Vagina (tissue), 2 donors: ENCODE measurements at places on chromosomes 7 and 10. TPM values are rescaled to one million over a fixed set of nuclear protein-coding genes. Genes with fewer than 3 reads are reported as not detected.

The ERVW-1 gene
- total RNA-seq: not detected

The CAMK2G gene
- 48.9 TPM for total RNA-seq

The SPDYE11 gene
- total RNA-seq: not detected

The PRKCQ gene
- 3.7 TPM for total RNA-seq

The FBXL13 gene
- total RNA-seq: 0.98 TPM

The EFCAB10 gene
- not detected for total RNA-seq

- DNase-seq: peak; percentile 60
Measured at GRCh38 chr7:73980206-73980605, 47.8 kb upstream of the ELN start.

DNA sequence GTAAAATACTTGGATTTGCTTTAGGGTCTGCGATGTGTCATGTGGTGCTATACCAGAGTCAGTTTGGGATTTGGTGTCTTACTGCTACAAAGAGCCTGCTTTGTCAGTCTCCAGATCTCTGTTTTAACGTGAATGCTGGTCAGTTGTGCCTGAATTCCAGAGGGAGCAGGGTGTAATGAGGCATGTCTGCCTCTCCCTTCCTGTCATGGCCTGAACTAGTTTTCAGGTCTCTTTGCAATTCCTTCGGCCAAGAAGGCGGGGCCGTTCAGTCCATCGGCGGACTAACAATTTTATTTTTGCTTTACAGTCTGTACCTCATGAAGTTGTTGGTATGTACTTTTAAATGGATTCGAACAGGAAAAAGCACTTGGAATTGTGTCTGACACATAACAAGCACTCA, 465.1 kb upstream of the ADARB2 start:
- no peak for DNase-seq

- no peak for DNase-seq
Measured at GRCh38 chr10:99754670-99755069, 22.6 kb downstream of the CUTC start.

- DNase-seq: no peak
Measured at GRCh38 chr10:30781670-30782121, 152.1 kb upstream of the LYZL2 start.

- no peak for DNase-seq
Measured at GRCh38 chr7:144659211-144659610, 176.6 kb downstream of the TPK1 start.

DNA sequence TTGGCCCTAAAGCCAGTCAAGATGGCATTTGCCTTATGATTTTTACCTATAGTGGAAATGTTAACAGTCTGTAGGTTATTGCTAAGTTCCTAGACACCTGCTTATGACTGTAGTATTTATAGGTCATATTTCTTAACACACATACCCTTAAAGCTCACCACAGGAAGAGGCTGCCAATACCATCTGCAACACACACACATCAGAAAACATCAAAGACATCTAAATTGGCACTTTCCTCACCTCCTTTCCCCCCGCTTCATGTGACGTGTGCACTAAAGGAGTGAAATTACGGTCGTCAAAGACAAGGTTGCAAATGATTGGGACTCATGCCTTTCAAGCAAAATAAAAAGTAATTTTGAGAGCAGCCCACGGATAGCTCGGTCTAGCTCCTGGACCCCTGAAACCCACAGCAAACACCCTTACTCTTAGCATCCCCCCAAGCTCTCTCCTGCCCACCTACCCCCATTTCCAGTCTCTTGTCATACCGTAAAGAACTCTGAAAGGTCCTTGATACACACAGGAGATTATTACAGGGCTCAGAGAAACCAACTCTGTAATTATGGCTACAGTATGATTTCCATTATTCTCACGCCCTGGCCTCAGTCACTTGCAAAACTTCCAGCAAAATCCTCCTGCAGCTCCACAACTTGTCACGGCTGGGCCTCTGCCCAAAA, 90.5 kb downstream of the PLXNA4 start:
- DNase-seq: no peak

DNA sequence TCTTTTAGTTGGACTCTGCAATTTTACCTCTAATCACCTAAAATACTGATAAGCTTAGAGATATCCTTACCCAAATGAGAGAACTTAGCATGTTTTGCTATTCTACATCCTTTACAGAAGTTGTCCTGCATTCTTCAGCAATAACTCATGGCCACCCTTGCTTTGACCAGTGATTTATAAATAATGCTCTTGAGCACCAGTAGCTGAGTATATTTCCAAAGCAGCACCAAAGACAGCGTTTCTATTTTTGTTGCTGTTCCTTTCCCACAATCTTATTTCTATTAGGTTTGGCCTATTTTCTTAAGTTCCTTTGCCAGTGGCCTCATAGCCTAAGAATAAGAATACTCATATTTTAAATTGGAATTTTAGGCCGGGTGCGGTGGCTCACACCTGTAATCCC, 15.0 kb downstream of the ARPC1A start:
- no peak for DNase-seq

GRCh38 chr10:131658476-131659110, 242.2 kb upstream of the PPP2R2D start:
- DNase-seq: no peak
